SK-MEL-5 (cell line): ENCODE measurements at places on chromosomes 3 and 15. TPM values are rescaled to one million over a fixed set of nuclear protein-coding genes. Genes with fewer than 3 reads are reported as not detected.

PTX3 gene
- not detected in 2 replicates for total RNA-seq

LYZL4 gene
- not detected in 2 replicates for total RNA-seq

HGD gene
- total RNA-seq: not detected in 2 replicates

CCNB2 gene
- total RNA-seq: 44.7 and 49.8 TPM in 2 replicates

VEPH1 gene
- total RNA-seq: 42.3 and 51.9 TPM in 2 replicates

LMAN1L gene
- total RNA-seq: not detected in 2 replicates

GPR176 gene
- 5.3 and 6.3 TPM in 2 replicates for total RNA-seq

DUOXA1 gene
- total RNA-seq: not detected in 2 replicates

CHRM5 gene
- not detected in 2 replicates for total RNA-seq

DZIP1L gene
- total RNA-seq: 24.3 and 27.4 TPM in 2 replicates

MEGF11 gene
- 0.24 and 0.37 TPM in 2 replicates for total RNA-seq

ANKUB1 gene
- total RNA-seq: 0.08 TPM in 1 of 2 replicates, not detected in the other
